ENCODE measurements at places on chromosomes 5 and 9.
A peak's percentile ranks its signal among the peaks of the same experiment; 100 is the strongest.

GRCh38 chr5:143569722-143570567, 166.5 kb upstream of the NR3C1 start:
- no peak for DNase-seq

DNA sequence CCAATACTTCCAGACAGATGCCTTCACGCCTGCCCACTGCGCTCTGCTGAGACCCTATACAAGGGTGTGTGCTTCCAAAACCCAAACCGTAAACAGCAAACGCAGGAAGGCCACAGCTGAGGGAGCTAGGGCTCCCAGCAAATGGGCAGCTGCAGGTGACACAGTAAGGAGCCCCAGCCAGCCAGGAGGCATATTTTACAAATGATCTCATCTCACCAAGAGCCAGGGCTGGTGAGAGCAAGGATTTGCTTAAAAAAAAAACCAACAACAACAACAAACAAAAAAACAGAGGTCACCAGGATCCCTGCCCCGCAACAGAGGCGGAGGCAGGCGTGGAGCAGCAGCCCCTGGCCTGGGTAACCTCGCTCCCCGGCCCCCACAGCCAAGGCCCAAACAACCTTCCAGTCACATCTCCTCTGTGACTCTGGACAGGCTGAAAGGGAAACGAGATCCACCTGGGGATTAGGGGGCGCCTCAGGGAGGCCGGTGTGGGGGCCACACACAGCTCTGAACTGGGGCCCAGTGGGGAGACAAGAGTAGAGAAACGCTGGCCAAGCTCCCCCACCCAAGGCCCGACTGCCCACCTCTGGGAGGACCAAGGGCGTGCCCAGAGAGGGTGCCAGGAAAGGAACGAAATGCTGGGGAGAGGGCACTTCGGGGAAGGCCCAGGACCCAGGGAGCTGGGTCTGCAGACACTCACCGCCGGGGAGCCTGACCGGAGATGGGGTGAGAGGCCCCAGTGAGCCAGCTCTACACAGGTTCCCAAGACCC, 3.3 kb downstream of the NACC2 start:
- DNase-seq = no peak

DNA sequence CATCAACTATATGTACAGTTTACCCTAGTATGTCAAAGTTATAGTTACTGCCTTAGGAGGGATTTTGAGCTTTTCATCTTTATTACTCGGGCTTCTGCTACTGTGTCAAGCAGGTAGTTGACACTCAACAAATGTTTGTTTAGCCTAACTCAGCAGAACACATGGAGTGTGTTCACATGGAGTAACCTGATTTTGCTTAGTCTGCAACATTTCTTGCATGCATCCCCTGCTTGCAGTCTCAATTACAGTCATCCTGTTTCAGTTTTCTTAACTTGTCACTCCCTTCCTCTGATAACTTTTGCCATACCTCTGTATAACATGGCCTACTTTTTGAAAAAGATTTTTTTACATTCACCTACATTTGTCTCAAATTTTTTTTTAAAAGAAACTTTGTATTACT, 135.5 kb downstream of the NMUR2 start:
- no peak for DNase-seq

DNA sequence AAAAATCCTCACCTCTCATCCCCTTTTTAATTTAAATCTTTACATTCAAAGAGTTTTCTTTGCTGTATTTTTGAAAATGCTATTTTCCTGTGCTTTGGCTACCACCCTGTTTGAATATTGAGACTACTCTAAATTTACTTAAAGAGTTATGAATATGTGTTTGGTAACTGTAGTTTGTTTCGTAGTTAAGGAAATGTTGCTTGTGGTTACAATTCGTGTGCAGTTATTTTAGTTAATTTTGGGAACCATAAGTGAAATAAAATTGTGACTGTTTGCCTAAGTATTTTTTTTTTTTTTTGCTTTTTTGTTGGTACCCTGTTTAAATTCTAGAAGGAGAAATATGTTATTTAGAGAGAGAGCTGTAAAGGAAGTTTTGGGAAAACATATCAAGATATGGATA, 78.7 kb downstream of the XRCC4 start:
- DNase-seq = no peak

GRCh38 chr9:129759804-129760502, 7.1 kb upstream of the PTGES start:
- no peak for DNase-seq

DNA sequence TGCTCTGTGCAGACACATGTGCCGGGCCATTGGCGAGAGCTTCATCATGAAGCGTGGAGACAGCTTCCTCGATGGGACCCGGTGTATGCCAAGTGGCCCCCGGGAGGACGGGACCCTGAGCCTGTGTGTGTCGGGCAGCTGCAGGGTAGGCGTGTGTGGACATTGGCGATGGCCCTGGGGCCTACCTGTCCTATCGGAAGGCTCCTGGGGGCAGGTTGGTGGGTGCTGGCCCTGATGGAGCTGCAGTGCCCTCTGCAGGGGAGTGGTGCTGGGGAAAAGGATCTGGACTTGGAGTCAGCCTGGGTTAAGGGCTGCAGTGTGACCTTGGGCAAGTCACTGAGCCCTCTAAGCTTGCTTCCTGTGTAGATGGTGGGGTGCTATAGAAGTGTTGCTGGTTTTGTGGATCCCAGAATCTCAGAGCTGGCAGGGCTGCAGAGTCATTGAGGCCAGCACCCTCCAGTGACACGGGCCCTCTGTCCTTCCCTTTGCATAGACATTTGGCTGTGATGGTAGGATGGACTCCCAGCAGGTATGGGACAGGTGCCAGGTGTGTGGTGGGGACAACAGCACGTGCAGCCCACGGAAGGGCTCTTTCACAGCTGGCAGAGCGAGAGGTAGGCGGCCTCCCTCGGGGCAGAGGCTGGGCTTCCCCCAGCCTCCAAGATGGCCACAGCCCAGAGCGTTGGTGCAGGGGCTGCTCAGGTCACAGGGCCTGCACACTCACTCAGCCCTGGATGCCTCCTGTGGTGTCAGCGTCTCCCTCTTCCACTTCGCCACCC, 15.8 kb downstream of the ADAMTS13 start:
- no peak for DNase-seq

DNA sequence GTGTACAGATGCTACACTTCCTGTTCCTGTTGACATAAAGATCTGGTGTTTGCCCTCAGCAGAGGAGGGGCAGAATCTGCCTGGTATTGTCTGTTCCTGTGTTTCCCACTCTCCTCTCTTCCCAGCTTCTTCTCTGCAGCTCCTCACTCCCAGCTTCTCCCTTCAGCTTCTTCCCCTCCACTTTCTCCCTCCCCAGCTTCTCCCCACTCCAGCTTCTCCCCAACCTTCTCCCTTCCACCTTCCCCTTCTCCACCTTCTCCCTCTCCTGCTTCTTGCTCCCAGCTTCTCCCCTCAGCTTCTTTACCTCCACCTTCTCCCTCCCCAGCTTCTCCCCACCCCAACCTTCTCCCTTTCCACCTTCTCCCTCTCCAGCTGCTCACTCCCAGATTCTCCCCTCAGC, 148.9 kb upstream of the IRX2 start:
- DNase-seq = no peak

DNA sequence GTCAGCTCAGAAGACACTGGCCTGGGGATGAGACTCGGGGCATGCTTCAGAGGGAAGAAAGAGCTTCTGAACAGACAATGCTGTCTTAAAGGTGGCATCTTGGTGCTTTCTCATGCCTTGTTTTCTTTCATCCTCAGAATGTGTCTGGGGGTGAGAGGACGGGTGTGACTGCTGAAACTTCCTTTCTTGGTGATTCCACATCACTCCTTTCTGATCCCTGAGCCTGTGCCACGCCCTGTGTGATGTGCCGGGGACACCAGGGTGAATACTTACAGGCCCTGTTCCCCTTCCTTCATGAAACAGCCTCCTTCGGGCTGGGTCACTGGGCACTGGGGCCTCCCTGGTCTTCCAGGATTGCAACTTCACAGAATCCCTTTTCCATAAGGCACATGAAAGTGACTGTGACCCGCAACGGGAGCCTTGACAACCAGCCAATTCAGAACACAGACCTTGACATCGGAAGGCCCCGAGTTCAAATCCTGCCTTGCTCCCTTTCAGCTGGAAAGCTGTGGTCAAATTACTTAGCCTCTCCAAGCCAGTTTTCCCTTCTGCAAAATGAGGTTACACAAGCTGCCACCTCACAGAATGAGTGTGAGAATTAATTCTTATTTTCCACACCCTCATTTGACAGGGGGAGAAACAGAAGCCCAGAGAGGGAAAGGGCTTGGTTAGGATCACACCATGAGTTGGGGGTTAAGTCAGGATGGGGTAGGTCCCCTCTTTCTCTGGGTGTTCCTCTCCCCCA, 44.1 kb upstream of the IL17B start:
- no peak for DNase-seq

- DNase-seq = peak; percentile 42
Measured at GRCh38 chr9:16029046-16029615, 476.3 kb downstream of the CCDC171 start.

DNA sequence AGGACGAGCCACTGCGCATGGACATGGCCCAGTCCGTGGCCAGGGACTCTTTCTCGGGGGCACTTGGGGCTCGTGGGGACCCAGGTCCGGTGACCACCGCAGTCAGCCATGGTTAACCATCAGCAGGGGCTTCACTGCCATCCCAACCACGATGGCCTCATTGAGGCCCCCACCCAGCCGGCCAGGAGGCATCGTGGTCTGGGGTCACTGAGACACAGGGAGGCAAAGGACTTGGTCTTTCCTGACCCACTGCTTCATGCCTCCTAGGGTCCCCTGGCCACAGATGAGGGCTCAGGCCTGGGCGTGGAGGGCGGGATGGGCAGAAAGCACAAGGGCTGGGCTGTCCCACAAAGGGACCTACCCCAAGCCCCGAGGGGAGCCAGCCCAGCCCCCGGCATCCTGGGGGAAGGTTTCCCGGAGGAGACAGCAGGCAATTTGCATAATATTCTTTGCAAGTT, 6.6 kb downstream of the NACC2 start:
- DNase-seq = no peak

GRCh38 chr9:105198865-105199264, 45.6 kb upstream of the SLC44A1 start:
- DNase-seq = no peak

GRCh38 chr5:148343603-148344487, 8.5 kb downstream of the SPINK9 start:
- DNase-seq = no peak

DNA sequence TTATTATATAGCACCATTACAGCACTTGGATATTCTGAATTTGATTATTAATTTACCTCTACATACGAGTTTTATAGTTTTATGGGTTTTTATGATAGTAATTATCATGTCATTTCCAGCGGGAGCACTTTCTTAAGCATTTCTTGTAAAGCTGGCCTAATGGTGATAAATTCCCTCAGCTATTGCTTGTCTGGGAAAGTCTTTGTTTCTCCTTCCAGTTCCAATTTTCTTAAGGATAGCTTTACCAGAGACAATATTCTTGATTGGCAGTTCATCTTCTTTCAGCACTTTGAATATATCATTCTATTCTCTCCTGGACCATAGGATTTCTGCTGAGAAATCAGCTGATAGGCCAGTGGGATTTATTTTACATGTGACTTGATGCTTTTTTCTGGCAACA, 505.4 kb downstream of the TMEM232 start:
- DNase-seq = no peak

DNA sequence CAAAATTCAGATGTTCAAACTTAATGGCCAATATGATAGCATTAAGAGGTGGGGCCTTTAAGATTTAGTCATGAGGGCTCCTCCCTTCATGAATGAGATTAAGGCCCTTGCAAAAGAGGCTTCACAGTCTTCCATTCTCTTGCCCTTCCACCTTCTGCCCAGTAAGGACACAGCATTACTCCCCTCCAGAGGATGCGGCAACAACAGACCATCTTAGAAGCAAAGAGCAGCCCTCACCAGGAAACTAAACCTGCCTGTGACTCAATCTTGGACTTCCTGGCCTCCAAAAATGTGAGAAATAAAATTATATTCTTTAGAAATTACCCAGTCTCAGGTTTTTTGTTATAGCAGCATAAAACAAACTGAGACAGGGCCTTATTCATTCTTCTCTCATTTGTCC, 8.2 kb downstream of the AP3B1 start:
- DNase-seq = no peak

GRCh38 chr9:136323371-136323789, 4.0 kb upstream of the GPSM1 start:
- no peak for DNase-seq

DNA sequence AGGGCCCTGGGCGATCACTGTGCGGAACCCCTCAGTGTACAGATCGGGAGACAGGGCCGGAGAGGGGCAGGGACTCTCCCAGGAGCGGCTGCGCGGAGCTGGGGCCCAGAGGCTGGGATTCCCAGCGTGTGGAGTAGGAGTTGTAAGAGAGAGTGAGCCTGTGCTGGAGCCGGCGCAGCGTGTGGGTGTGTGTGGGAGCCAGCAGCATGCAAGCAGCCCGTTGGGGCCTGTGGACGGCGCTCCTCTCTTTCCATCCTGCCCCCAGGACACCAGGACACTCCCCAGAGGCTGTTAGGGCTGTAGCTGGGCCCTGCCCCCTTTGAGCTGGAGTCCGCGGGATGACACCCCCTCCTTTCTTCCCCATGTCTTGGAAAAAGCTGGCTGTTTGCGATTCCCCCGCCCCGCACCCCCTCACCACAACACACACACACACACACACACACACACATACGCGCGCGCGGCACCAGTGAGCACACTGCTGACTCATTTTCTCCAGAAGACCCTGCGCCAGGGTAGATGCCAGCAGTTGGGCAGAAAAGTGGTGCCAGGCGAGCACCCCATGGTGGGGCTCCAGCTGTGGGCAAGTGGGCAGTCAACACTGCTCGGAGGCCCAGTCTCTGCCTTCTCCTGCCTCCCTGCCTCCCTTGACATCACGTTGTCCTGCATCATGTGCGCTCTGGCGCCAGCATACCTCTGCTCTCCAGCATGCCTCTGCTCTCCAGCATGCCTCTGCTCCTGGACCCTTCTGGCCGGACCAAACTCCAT, 1.5 kb downstream of the COL27A1 start:
- DNase-seq = no peak

GRCh38 chr5:131685516-131686171, 50.6 kb upstream of the RAPGEF6 start:
- DNase-seq = no peak

DNA sequence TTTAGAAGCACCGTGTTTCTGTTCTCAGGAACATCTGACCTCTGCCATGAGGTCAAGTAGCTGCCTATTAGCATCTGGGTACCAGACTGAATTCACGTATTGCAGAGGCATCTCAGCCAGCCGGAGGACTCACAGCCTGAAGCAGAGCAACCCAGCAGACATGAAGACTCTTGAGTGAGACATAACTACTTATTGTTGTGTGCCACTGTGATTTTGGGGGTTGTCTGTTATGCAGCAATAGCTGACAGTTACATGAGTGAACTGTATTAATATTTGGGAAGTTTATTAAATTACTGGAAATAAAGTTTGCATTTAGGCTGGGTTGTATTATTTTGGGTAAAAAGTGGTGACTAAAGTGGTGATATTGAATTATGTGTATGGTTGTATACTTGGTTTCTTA, 1.3 kb upstream of the ACOT12 start:
- DNase-seq = no peak

- DNase-seq = no peak
Measured at GRCh38 chr5:6759401-6759800, 46.2 kb downstream of the TENT4A start.
